ENCODE measurements at places on chromosomes 11 and 22.

DNA sequence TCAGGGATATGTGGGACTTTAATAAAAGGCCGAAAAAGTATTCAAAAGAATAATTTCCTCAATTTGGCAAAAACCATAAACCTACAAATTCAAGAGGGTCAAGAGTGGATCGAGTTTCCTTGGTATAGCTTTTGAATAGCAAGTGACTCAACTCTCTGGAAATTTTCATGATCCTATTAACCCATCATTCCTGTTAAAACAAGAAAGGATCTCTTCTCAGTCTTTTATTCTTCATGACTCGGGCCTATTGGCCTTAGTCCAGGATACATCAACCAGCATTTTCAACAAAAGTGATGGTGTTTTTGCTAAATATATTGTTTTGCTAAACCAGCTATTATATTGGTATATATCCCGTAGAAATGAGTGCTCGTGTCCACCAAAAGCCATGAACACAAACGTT, 110.3 kb downstream of the ATXN10 start:
- DNase-seq: no peak

- DNase-seq: no peak
These were observed 162.7 kb downstream of the BARX2 start for GRCh38 chr11:129538323-129538722.

- DNase-seq: no peak
These were observed 49.3 kb downstream of the SCUBE1 start for GRCh38 chr22:43293655-43294392.

DNA sequence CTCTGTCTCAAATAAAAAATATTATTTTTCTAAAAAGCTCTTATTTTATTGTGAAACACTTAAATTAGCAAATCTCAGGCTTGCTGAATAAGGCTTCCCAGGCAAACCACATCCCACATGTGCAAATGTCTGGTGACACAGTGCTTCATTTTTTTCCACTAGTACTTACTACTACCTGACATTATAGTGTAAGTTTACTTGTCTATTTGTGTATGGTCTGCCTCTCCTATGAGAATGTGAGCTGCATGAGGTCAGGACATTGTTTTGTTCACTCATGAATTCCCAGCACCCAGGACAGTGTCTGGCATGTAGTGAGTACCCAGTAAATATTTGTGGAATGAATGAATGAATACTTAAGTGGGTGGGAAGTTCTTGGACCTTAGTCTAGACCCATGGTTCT, 103.1 kb downstream of the PTPRJ start:
- DNase-seq: no peak
